Subcutaneous preadipocyte (primary cell): ENCODE measurements at places on chromosomes 6 and 20. TPM values are rescaled to one million over a fixed set of nuclear protein-coding genes. Genes with fewer than 3 reads are reported as not detected.

Gene HRH3
- total RNA-seq = not detected in 2 replicates

Gene OR12D3
- total RNA-seq = not detected in 2 replicates

Gene HLA-DRB5
- total RNA-seq = not detected in 2 replicates

Gene CTCFL
- total RNA-seq = not detected in 2 replicates

Gene GPR63
- 0.37 and 0.98 TPM in 2 replicates for total RNA-seq

Gene HEY2
- not detected in 2 replicates for total RNA-seq

Gene CST2
- total RNA-seq = not detected in 2 replicates

Gene ZC2HC1B
- not detected in 2 replicates for total RNA-seq

Gene EXOC2
- total RNA-seq = 14.3 and 23.7 TPM in 2 replicates

Gene OR2H2
- not detected in 2 replicates for total RNA-seq

Gene RPRD1B
- 22.8 and 22.9 TPM in 2 replicates for total RNA-seq

Gene TRMT11
- total RNA-seq = 19.5 and 21.7 TPM in 2 replicates

Gene ENPP3
- total RNA-seq = under 0.01 TPM in 1 of 2 replicates, not detected in the other

Gene C20orf141
- 0.37 TPM in 1 of 2 replicates, not detected in the other for total RNA-seq
